HuH-7 (cell line): ENCODE measurements at places on chromosomes 12 and 14.

DNA sequence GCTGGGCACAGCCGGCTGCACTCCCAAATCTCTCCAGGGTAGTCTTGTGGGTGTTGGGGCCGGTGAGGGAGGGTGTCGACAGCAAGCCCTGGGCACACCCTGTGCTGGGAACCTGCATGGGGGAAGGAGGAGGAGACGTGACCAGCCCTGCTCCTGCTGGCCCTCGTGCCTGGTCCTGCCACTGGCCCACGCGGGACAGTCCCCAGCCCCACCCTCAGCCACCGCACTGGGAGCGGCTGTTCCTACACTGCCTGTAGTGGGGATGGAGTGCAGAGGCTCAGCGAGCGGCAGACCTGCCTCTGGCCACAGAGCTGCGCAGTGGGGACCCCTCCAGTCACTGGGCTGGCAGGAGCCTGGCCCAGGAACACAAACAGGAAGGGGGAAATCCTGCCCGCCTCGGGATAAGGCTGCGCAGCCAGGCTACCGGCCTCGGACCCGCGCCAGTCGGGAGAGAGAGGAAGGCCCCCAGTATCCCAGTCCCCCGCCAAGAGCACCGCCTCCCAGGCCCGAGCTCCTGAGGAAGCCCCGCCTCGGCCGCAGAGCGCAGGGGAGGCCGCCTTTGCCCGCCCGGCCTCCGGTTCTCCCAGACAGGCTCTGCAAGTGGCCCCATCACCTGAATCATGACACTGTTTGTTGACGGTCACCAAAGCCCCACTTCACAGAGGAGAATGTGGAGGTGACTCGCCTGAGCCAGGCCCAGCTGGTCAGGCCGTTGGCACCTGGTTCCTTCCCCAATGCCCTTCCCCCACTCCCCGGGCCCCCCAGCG is 10.6 kb downstream of the AHNAK2 start:
- DNase-seq: no peak

- DNase-seq: no peak
These were observed 199.4 kb upstream of the NUDT4 start for GRCh38 chr12:93178154-93178878.

- no peak for DNase-seq
These were observed 32.6 kb downstream of the COCH start for GRCh38 chr14:30906752-30907658.

GRCh38 chr14:87866116-87866515 is 126.9 kb downstream of the GALC start:
- DNase-seq: no peak

DNA sequence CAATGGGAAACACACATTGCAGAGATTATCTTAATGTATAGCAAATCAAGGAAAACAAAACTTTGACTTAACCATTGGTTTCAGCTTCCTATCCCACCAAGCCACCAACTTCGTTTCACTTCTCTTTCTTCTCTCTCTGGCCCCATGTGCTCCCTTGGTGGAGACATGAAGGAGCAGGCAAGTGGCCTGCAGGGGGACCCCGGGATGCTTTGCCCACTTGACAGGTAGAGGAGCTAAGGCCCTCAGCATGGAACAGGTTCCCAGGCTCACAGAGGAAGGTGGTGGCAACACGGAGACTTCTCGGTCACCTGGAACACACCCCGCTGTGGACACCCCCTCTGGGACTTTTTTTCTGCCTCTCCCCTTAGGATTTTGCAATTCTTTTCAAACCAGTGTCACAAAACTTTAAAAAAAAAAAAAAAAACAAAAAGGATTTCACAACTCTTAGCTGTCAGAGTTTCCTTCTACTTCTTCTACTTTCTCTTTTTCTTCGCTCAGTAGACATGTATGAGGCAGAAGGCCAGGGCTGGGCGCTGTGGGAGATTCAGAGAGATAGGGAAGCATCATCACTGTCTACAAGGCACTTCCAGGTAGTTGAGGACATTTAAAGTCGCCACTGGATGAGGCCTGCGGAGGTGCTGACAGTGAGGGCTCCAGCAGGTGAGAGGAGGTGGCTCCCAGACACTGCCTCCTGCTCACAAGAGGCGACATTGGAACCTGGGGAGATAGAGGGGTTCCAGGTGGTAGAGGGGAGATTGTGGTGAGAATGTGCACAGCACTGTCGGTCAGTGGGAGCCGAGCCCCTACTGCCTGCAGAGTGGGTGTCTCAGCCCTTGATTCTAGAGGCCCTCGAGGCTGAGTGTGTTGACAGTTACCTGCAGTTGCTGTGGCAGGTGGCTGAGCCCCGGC is 119.6 kb downstream of the GCH1 start:
- DNase-seq: peak; percentile 48

- DNase-seq: no peak
These were observed 474.3 kb downstream of the ATP23 start for GRCh38 chr12:58415716-58416115.

GRCh38 chr12:90323217-90323616 is 614.6 kb upstream of the ATP2B1 start:
- no peak for DNase-seq

GRCh38 chr12:102406033-102406584 is 74.3 kb downstream of the IGF1 start:
- DNase-seq: no peak

DNA sequence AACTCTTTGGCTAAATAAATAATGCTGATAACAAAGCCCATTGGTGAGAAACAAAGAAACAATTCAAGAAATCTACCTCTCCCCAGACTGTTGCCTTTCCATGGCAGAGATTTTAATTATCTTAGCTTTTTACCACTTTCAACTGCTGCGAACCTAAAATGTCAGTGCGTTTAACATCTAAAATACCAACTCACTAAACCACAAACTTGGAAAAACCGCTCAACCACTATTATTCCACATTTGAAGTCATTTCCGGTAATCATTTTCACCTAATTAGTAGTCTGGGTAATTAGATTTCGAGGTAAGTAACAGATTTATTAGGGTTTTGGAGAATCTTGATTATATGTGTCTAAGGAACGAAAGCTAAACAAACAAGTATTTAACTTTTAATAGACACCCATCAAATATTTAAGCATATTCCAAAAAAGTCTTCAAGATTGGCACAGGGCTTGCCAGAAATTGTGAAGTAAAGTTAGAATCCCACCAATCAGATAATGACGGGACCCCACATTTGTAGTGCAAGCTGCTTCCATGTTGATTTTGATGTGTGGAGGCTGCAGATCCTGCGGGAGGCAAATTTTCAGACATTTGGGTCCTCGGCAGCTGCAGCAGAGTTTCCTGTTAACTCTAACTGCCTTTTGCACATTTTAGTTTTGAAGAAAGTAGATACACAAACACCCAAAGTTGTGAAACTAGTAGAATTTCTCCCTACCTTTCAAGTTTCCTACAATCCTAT is 4.1 kb downstream of the OTX2 start:
- DNase-seq: no peak

- no peak for DNase-seq
These were observed 26.7 kb downstream of the SLC35E3 start for GRCh38 chr12:68772714-68773113.

GRCh38 chr14:60573943-60574495 is 65.1 kb downstream of the SIX6 start:
- no peak for DNase-seq

GRCh38 chr12:50394469-50395029 is 1.9 kb downstream of the FAM186A start:
- DNase-seq: no peak

- no peak for DNase-seq
These were observed 843 bp upstream of the HSP90AA1 start for GRCh38 chr14:102087762-102088011.

GRCh38 chr12:64459394-64459891 is 7.5 kb downstream of the TBK1 start:
- DNase-seq: no peak

DNA sequence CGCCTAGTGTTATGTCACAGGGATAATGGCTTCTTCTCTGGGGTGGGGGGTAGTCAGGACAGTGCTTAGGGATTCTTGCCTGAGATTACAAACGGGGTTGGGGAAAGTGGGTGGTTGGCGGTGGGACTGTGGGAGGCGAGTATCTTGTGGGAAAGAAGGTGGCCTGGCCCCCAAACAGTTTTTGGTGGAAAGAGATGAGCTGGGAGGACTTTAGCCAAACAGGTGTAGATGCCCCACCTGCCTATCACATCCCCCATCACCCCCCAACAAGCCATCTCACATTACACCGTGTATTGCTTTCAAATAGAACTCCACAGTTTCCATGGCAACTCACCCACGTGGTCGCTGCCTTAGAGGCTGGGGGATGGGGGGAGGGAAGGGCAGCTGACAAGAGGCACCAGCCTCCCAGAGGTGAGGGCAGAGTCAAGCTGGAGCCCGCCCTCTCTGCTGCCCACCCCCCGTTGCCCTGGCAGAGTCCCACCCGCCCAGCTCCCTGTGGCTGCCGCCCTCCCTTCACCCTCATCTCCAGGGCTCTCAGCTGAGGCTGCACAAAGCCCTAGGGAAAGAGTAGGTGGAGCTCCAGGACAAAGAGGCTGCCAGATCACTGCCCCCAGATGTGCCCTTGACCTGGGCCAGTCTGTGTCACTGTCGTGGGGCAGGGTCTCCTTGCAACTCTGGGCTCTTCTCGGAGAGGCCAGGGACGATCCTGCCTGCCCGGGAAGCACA is 98.3 kb downstream of the LRRC74A start:
- no peak for DNase-seq

GRCh38 chr12:50282721-50283228 is 545 bp downstream of the LIMA1 start:
- peak; percentile 36 for DNase-seq

GRCh38 chr14:76995279-76996035 is 33.1 kb downstream of the IRF2BPL start:
- no peak for DNase-seq

DNA sequence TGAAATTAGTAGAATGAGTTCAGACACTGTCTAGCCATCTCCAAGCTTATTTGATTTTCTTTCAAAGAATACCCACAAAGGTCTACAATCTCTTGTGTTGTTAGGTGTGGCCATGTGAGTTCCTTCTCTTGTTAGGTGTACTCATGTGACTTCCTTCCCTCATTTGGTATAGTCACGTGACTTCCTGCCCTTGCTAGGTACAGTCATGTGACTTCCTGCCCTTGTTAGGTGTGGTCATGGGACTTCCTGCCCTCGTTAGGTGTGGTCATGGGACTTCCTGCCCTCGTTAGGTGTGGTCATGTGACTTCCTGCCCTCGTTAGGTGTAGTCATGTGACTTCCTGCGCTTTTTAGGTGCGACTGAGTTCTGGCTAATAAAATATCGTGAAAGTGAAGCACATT is 179.6 kb downstream of the TMX1 start:
- DNase-seq: no peak

DNA sequence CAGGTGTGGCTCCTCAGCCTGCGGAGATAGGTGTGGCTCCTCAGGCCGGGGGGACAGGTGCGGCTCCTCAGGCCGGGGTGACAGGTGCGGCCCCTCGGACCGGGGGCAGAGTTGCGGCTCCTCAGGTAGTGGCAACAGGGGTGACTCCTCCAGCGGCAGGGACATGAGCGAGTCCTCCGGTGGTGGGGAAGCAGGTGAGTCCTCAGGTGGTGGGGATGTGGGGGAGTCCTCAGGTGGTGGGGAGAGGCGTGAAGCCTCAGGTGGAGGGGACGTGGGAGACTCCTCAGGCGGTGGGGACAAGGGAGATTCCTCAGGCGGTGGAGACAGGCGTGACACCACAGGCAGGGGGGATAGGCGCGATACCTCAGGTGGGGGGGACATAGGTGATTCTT is 9.2 kb downstream of the KMT2D start:
- DNase-seq: no peak

GRCh38 chr12:15256761-15257160 is 35.5 kb upstream of the RERG start:
- no peak for DNase-seq

DNA sequence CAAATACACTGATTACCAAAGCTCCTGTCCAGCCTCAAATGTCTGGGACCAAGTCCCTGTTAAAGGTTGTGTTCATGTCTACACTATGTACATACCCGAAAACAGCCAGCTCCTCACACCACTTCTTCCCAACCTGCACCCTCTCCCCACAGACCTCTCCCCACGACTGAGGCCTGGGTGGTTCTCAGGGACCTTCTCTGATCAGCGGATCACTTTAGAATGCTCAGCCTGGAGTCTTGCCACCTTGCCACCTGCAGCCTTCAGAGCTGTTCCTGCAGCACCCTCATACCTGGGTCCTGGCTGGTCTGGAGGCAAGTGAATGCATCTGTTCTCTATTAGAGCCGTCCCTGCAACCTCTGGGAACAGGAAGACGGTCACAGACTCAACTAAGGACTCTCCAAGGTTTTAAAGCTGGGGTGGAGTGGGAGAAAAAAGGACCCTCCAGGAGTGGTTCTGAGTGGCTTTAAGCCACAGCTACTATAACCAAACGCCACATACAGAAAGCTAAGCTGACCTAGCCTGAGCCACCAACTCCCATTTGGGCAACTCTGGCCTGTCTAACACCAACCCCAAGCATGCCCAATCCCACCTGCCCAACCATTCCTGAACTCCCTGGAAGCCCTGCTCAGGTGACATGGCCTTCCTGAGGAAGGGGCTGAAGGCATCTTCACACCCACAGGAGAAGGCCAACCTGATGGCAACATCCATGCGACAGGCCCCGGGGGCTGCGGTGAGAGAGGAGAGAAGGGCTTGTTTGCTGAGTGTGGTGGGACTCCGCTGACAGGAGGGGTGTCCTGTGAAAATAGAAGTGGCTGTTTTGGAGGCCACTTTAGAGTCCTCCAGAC is 8.6 kb downstream of the KRT2 start:
- DNase-seq: no peak

DNA sequence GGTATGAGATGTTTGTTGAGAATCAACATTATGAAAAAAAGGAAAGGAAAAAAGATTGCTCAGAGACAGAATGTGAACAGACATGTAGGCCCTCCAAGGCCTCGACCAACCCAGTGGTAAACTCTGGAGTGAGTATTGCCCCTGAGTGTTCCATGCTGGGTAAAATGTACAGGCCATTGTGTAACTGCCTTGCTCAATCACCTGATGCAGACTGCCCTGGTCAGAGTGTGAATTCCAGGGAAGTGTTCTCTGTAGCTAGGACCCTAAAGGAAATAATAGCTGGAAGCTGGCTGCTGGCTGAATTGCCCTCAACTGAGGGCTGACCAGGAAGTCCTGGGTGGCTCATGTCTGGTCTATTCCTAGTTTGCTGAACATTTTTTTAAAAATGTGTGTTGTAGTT is 1081.4 kb upstream of the LRFN5 start:
- peak; percentile 13 for DNase-seq
